NCI-H1048 (cell line): ENCODE measurements at places on chromosomes 3 and 15.

DNA sequence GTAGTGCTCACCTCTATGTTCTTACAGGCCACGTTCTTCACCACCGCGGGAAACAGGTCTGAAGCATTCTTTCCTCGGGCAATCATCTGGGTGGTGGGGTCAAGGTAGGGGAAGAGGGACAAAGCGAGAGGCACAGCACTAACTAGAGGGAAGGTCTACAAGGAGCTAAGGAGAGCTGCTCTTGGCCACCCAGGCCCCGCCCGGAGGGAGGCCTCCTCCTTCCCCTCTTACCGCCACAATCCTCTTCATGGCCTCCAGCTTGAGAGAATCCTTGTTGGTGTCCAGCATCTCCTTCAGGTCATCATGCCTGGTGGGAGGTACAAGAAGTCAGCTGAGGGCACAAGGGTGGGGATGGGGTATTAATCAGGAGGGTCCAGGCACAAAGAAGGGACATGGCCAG is 20.5 kb downstream of the AP3B2 start:
- no peak for DNase-seq

- DNase-seq, result no peak
Measured at GRCh38 chr3:179391906-179392305, 44.4 kb downstream of the MFN1 start.

- DNase-seq, result no peak
Measured at GRCh38 chr15:101613130-101614000, 38.8 kb downstream of the TM2D3 start.

DNA sequence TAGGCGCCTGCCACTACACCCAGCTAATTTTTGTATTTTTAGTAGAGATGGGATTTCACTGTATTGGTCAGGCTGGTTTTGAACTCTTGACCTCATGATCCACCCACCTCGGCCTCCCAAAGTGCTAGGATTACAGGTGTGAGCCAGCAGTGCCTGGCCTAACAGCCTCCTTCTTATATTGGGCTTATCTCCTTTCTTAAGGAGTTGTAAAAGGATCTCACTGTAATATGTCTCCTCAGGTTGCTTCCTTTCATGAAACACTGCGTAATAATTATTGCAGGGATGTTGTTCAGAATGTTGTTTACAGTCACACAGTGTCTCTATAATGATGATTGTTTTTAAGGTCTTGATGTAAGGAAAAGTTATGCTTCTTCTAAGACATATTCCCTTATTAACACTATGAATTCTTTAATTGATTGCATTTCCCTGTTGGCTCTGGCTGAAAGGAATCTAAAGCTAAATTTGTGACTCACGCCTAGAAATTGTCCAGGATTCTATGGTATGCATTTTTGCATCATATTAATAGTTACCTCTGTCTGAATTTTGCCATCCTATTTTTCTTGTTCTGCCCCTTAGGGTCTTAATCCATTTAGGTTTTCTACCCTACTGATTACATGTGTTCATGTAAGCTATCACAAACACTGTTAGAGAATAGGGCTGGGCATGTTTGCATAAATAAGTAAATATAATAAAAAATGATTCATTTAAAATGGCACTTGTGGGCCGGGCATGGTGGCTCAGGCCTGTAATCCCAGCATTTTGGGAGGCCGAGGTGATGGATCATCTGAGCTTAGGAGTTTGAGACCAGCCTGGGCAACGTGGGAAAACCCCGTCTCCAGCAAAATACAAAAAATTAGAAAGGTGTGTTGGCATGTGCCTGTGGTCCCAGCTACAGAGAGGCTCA is 24.5 kb upstream of the RNF111 start:
- DNase-seq, result no peak

DNA sequence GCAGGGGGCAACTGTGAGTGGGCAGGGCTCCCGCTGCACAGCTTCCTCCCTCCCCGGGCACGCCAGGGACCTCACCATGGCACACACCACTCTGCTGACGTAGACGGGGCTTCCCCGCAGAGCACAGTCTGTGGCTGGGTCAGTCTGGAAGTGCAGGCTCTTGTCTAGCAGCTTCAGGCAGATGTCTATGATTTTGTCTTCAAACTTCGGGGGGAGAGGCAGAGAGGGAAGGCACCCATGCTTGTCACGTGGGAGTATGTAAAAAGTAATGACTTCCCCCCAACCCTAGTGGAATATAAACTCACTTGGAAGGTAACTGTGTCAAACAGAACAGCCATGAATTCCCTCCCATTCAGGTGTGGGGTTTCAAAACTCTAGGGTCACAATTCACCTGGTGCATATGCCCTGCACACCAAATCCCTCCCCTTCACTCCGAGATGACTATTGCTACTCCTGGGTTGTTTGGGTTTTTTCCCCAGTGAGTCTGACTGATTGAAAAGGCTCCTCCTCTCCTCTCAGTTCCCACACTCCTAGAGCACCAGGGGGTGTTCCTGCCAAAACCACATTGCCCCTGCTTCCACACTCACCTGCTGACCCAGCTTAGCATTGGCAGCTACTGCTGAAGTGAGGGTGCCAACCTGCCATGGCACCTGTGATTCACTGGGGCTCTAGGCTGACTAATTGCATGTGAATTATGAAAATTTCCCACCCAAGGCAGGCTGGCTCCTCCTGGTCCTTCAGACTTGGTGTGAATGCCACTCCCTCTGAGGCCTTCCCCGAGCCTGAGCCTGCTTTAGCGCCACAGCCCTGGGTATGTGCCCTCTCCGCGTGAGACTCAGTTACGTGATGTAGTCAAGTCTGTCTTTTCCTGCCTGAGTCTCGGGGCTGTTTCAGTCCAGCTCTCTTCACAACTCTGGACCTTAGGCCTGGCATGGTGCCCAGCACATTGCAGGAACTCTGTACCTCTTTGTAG is 13.0 kb downstream of the TGM5 start:
- DNase-seq, result no peak

DNA sequence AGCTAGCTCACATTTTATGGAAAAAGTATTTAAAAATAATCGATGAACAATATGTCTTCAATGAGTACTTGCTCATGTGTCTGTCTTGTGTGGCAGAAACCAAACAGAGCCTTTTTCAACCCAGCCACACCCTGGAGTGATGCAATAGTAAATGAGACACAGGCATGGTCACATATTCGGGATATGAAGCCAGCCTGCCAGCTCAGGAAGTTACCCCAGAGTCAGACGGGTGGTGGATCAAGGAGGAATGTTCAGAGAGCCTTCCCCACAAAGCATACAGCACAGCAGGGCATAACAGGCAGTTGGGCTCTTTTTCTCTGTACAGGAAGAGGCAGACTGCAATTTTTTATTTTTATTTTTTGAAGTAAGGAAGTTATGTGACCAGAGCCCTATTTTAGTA is 27.3 kb downstream of the LARP6 start:
- DNase-seq, result no peak

GRCh38 chr3:192861972-192862371 is 55.7 kb downstream of the MB21D2 start:
- DNase-seq, result no peak

- DNase-seq, result no peak
Measured at GRCh38 chr3:183558495-183558894, 3.0 kb upstream of the KLHL6 start.

DNA sequence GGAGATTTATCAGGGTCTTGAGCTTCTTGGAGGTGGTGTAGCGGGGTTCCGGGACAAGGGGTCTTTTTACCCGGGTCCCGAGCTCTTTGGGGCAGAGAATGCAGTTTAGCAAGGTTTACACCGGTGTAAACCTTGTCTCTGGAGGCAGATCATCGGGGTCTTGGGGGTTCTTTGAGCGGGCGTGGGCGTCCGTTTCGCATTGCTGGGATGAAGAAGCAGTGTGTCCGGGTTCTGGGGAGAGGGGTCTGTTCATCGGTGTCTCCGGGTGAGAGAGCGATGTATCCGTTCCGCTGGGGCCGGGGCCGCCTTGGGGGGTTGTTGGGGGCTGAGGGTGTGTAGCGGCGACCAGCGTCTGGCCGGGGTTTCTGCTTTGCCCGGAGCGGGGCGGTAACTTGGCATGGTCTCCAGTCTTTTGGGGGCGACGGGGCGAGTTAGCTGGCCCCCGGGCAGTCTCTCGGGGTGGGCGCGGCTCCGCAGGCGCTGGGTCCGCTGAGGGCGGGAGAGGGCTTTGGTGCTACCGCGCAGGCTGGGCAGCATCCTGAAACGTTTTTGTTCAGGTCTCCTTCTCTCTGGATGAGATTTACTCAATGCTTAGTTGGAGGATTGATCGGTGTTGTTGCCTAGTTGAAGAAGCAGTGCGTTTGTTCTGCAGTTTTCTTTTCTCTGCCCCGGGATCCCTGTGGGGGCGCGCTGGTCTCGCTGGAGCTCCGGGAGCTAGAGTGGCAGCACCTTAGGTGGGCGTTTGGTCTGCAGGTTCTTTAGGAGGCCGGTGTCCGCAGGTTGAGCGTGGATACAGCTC is 843 bp downstream of the GLCE start:
- no peak for DNase-seq

GRCh38 chr3:104825116-104825515 is 541.6 kb upstream of the ALCAM start:
- DNase-seq, result no peak

DNA sequence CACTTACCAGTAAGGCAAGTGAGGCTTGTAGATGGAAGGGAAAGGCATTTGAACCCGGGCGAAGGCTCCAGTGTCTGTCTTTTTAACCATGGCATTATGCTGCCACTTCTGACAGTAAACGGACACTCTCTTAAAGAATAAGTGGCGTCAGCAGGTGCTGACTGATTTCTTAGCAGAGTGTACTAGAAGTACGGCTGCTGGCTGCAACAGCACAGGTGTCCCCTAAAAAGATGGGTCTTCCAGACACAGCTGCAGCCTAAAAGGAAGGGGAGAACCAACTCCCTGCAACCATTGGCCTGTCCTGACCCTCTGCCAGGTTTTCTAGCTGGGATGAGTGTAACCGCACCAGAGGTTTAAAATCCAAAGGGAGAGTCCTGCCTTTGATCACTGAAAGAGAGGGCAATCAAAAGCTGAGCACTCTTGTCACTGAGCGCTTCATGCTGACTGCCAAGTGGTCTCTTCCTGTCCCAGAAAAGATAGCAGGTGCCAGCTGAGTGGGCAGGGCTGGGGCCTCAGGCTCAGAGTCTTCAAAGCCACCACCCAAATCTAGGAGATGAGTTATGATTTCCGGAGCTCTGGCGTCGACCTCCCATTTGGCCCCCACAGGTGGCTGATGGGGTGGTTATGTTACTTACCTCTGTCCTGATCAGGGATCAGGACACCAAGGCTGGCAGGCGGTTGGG is 255.8 kb downstream of the SLCO3A1 start:
- DNase-seq, result no peak

DNA sequence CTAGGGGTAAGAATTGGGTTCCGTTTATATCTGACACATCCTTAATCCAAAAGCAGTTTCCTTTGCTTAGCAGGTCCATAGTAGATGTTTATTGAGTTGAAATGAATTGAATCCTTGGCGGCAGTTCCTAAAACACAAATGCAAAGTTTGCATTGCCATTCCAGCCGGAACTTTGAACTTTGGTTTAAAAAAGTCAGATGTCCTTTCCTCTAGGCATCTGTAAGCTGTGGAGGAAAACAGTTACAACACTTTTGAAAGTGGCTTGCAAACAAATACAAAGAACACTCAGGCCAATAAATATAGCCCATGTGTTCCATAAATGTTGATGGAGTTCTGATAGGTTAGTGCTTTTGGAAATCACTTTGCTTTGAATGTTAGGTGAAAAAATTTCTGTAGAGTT is 374.7 kb upstream of the RARB start:
- DNase-seq, result no peak

- no peak for DNase-seq
Measured at GRCh38 chr3:66255865-66256264, 35.1 kb downstream of the SLC25A26 start.

- DNase-seq, result peak; percentile 65
Measured at GRCh38 chr15:89690276-89691218, at the start of the genes PEX11A and WDR93. Gene PEX11A, minus strand, starts transcription at chr15:89690754. Its CDS starts 122 bp downstream, at chr15:89690632. Gene WDR93, plus strand, starts transcription at chr15:89690811. Its CDS starts 10,936 bp downstream, at chr15:89701747.

- no peak for DNase-seq
Measured at GRCh38 chr3:33718595-33718907, 497 bp upstream of the CLASP2 start.

DNA sequence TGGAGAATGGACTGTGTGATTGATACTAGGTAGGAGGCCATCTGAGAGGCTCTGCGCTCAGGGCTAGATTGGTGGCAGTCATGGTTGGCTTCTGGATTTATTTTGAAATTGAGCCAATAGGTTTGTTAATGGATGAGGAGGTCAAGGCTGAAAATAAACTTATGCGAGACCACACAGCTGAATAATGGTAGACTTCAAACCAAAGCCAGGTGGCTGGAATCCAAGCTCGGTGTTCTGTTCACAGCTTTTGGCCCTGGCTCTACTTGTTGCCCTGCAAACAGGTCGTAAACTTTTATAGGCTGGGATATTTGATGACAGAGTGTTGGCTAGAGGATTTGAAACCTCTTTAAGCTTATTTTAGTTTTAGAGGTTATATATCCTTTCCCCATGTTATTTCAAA is 160.4 kb downstream of the CHL1 start:
- DNase-seq, result no peak

GRCh38 chr15:66036859-66037258 is 167.6 kb downstream of the RAB11A start:
- DNase-seq, result no peak

DNA sequence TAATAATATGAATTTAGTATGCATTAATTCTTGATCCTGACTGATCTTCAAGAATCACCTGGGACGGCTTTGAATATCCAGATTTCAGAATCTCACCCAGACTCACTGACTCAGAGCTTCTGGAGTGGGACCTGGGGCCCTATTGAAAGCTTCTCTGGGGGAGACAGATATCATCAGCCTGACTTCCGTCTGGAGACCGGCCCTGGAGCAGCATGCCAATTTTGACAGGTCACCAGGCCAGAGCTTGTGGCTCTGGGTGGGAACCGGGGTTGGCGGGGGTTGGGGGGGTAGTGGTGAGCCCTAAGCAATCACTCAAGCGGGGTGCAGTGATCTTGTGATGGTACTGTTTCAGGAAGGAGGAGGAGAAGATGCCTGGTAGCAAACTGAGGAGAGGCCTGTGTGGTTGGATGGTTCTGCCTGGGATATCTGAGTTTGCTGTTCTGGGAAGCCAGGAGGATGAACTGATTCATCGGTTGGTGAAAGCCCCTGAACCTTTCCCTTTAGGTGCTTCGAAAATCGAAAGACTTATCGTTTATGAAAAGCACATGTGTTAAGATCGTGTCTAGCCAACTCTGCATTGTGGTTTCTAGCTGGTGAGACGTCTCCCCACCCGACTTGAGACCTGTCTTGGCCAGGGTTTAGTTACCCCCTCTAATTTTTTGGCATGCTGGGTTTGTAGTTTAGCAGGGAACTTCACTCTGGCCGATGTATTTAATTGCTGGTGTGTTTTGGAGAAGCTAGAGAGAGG is 263.9 kb upstream of the C2CD4B start:
- no peak for DNase-seq
